Effector CD4-positive, alpha-beta T cell (primary cell): ENCODE measurements at places on chromosomes 12 and 14.

GRCh38 chr14:54450535-54450934 lies 9.4 kb upstream of the CNIH1 start:
- DNase-seq: no peak

- DNase-seq: no peak
Observed at GRCh38 chr12:25716842-25717241, 163.8 kb upstream of the LMNTD1 start.

DNA sequence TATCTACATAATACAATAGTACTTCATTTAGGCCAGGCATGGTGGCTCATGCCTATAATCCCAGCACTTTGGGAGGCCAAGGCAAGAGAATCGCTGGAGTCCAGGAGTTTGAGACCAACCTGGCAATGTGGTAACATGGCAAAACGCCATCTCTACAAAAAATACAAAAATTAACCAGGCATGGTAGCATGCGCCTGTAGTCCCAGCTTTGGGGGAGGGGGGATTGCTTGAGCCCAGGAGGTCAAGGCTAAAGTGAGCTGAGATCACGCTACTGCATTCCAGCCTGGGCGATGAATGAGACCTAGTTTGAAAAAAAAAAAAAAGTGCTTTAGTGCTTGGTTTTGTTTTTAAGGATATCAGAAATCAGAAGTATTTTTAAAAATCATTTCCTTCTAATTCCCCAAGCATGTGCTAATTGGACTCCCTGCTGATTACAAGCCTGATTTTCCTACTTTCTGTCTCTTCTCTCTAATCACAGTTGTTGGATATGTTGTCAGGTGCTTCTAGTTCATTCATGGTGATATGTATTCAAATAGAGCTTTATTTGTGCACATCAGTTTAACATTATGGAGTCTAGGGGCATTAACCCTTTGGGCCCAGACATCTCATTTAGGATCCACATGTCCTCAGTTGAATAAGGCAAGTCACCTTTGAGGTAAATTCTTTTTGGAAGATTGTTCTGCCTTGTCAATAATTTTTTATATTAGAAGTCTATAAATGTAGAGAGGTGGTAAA lies 7.0 kb upstream of the KRAS start:
- no peak for DNase-seq

DNA sequence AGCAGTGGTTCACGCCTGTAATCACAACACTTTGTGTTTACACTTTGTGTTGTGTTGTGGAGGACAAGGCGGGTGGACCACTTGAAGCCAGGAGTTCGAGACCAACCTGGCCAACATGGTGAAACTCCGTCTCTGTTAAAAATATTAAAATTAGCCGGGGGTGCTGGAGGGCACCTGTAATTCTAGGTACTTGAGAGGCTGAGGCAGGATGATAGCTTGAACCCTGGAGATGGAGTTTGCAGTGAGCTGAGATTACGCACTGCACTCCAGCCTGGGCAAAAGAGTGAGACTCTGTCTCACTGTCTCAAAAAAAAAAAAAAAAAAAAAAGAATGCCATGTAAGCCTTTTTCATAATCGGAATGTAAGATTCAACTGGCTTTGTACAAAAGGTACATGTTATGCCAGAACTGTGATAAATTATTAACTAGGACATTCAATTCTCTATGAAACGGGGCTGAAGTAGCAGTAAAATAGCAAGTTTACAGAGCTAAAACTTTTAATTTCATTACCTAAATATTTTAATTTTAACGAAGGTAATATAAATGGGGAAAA lies 13.9 kb upstream of the PITPNM2 start:
- DNase-seq: no peak

- DNase-seq: no peak
Observed at GRCh38 chr12:114836609-114837008, 152.6 kb upstream of the TBX3 start.

DNA sequence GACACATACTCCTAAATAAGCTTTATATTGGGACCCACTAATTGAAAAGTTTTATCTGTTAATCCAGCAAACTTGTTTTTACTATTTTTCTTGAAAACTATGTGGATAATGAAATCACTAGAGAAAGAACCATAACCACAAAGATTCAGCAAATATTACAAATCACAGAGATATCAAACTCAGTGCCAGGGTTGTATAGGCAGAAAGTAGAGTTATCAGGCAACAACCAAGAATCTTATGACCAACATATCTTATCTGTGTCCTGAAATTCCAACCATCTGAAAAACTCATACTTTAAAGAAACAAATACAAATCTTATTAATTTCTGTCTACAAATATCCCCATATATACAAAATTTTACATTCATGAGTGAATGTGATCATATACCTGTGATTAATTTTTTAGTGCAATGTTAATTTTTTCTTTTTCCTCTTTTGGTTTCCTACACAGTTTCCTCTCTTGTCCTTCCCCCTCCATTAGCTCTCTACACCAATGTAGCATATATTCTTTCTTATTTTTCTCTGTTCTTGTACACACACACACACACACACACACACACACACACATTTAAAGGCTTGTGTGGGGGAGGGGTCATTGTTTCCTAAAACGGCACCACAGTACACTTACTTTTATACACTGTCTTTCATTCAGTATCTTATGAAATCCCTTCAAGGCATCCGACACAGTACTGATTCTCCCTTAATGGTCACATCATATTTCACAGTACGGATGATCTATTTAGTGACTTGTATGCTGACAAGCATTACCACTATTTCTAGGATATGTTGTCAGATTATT lies 18.6 kb downstream of the AMN1 start:
- DNase-seq: no peak

DNA sequence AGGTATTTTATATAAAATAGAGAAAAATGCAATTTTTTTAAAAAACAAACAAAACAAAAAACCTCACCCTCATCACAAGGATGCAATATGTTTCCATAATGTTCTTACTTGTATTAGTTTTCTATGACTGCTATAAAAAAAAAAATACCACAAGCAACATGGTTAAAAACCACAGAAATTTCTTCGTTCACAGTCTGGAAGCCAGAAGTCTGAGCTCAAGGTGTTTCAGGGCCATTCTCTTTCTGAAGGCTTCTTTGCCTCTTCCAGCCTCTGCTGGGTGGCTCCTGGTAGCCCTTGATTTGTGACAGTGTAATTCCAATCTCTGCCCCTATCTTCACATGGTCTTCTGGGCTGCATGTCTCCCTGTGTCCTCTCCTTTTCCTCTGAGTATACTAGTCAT lies 21.5 kb upstream of the SSTR1 start:
- DNase-seq: no peak

DNA sequence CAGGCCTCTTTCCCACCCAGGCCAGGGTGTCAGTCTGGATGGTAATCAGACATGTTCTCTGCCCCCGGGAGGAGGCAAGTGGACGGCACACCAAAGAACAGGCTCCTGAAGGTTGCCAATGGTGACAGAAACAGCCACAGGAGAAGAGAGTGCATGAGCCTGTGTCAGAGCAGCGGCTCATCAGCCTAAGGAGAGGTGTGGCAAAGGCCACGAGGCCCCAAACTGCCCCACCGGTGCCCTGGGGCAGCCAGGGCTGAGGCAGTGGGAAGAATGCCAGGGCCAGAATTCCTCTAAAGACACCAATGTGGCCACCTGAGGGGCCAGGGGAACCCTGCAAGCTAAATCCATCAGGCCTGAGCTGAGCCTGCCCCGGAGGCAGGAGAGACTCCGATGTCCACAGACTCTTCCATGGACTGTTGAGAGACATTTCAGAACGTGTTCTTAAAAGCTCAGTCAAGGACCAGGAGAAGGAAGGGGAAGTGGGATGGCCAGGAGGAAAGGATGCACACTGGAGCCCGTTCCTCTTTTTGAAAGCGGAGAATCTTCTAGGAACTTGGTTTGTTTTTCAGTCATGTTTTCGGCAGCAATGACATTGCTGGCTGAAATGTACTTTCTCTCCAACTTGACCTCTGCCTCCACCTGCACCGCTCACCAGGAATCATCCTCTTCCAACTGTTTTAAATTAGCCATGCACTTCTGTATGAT lies 176.3 kb upstream of the FKBP4 start:
- DNase-seq: no peak

- no peak for DNase-seq
Observed at GRCh38 chr12:42584651-42585111, 4.9 kb downstream of the PRICKLE1 start.

GRCh38 chr14:90603841-90604240 lies 207.0 kb downstream of the CALM1 start:
- no peak for DNase-seq

DNA sequence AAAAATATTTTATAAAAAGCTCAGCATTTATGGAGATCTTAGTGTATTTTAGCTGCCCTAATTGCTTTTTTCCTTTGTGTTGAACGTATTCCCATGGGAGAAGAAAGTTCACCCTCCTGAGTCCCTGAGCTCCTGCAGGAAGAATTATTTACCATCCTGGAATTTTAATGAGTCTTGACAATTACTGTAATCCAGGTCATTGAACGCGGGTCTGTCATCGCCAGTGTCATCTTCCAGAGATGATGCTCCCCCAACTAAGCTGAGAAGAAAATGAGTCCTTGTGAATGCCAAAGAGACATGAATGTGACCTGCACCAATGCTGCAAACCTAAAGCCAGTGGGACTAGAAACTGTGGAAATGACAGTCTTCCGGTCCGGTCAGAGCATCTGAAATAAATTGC lies 129.5 kb downstream of the FBXL14 start:
- DNase-seq: no peak

- DNase-seq: no peak
Observed at GRCh38 chr12:100796621-100797020, 2.0 kb downstream of the ANO4 start.

- DNase-seq: no peak
Observed at GRCh38 chr12:109734219-109735000, 20.8 kb downstream of the FAM222A start.

DNA sequence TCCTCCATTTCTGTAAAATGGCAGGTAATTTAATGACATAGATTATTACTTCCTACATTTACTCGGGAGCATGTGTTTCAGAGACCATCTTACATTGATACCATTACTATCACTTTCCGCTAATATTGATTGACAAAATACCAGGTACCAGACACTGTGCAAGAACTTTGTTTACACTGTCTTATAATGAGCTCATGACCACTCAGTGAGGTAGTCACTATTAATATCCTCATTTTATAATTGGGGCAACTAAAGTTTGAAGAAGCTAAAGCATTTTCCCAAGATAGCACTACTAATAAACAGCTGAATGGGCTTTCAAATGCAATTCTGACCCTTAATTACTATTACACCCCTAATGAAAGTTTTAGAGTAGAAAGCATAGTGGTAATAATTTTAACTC lies 734.8 kb downstream of the DIO2 start:
- DNase-seq: no peak
